ENCODE measurements at places on chromosomes 4 and X.

GRCh38 chrX:9749146-9749692 lies 16.4 kb downstream of the GPR143 start:
- no peak for DNase-seq

DNA sequence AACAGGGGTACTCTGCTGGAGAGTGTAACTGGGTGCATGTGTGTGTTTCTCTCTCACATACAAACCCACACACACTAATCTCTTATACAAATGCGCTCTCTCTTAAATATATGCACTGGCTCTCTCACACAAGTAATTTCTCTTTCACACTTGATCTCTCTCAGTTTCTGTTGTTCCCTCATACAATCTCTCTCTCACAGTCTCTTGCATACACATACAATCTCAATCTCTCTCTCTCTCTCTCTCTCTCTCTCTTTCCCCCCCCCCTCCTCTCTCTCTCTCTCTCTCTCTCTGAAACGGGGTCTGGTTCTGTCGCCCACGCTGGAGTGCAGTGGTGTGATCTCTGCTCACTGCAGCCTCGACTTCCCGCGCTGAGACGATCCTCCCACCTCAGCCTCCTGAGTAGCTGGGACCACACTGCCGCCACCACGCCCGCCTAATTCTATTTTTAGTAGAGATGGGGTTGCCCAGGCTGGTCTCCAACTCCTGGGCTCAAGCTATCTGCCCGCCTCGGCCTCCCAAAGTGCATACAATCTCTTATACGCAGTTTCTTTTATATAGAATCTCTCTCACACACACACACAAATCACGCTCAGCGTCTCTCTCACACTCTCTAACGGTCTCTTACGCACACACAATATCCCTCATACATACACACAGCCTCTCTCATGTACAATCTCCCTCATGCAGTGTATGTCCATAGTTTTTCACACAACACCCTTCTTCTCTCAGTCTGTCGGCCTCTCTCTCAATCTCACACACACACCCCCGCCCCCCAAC lies 518 bp upstream of the FAM241A start:
- DNase-seq: no peak

DNA sequence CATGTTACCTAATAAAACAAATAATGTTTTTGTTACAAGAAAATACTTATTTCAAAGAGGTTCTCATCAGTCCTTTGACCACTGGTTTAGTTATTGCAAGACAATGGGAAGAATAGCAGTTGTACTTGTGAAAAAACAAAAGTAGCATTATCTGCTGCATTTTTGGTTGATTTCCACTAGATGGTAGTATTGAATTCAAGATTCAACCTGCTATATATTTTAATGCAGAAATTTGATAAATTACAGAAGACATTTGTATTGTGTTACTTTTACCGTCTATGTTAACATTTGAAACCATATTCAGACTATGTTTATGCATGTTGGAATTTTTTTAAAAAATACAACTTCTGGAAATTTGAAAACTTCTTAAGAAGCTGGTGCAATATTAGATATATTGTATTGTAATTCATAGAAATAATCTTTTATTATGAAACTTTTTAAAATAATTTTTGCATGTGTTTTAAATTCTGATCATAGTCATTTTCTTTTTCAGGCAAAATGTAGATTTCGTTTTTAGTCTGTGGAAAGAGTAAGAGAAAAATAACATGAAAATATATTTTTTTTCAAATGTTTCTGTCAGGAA lies 56.4 kb downstream of the SPCS3 start:
- DNase-seq: no peak

DNA sequence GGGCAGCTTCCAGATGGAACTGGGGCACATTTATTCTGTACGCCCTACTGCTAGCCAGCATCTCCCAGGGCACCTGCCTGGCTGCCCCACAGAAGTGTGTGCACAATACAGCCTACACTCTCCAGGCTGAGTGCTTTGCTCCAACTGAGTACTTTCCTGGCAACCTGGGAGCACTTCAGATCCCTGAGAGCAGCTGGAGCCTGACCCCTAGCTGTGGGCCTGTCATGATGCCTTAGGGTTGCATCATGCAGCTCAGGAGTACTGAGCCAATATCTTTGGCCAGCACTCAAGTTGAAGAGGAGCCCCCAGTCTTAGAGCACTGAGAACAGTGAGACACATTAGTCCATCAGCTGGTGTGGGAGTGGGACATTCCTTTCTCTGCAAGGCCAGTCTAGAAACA lies 321.9 kb downstream of the CFAP47 start:
- no peak for DNase-seq

GRCh38 chr4:21733894-21734630 lies 214.5 kb downstream of the KCNIP4 start:
- DNase-seq: no peak

- no peak for DNase-seq
Measured at GRCh38 chrX:149274516-149275105, 230.5 kb downstream of the IDS start.

DNA sequence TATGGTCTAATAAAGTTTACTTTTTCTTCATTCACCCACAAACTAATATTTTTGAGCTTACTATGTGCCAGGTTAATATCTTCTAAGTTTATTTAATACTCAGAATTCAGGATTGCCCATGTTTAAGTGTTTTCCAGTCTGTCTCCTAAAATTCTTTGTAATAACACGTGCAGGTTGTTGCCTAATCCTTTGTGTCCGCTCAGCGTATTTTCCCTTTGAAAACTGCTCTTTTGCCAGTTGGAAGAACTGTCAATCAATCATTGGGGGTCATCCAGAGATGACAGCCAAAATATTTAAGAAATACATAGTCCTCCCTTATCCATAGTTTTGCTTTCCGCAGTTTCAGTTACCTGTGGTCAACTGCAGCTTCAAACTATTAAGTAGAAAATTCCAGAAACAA lies 63.4 kb downstream of the LNX1 start:
- DNase-seq: no peak

GRCh38 chrX:16796298-16796697 lies 10.0 kb downstream of the TXLNG start:
- DNase-seq: no peak
